ENCODE measurements at places on chromosomes 4 and X. TPM values are rescaled to one million over a fixed set of nuclear protein-coding genes. Genes with fewer than 3 reads are reported as not detected.

- no peak for ATAC-seq
These were observed 185.0 kb downstream of the CPE start for GRCh38 chr4:165563851-165564250.

DNA sequence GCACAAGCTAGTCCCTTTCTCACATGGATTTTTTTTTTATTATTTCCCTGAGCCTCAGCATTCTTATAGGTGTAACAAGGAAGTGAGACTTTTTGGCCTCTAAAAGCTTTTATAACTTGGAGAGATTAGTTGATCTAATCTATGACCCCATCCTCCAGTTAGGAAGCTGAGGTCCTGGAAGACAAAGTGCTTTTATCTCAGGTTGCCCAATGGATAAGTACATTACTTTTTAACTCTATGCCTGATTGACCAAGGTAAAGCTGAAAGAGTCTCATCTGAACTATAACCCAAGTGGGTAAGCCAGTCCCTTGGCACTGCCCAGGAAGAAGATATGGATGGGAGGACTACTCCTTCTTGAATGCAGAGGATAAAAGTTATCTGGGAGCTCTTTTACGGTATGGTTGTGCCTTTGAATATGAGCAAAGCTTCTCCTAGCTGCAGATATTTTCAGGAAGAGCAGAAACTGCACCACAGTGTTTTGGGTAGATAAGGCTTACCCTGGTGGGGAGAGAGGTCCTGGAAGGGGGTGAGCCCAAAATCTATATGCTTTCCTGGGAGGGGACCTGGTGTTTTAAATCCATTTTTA, 40.2 kb downstream of the VSIG4 start:
- no peak for ATAC-seq

- ATAC-seq: no peak
These were observed 62.9 kb downstream of the FGF13 start for GRCh38 chrX:138648568-138648967.

GRCh38 chr4:14410516-14410915, 591.8 kb upstream of the CPEB2 start:
- peak; percentile 18 for ATAC-seq

Gene LEF1
- total RNA-seq: 42.6 TPM

Gene CCDC158
- total RNA-seq: not detected

Gene OPRPN
- not detected for total RNA-seq

GRCh38 chr4:107147873-107148272, 111.8 kb upstream of the DKK2 start:
- no peak for ATAC-seq

Gene PCYT1B
- 1.3 TPM for total RNA-seq

Gene SRPK3
- 1.6 TPM for total RNA-seq

- no peak for ATAC-seq
These were observed 1.2 kb downstream of the CTSO start for GRCh38 chr4:155952501-155952901.

Gene HSFX1
- 0.72 TPM for total RNA-seq

DNA sequence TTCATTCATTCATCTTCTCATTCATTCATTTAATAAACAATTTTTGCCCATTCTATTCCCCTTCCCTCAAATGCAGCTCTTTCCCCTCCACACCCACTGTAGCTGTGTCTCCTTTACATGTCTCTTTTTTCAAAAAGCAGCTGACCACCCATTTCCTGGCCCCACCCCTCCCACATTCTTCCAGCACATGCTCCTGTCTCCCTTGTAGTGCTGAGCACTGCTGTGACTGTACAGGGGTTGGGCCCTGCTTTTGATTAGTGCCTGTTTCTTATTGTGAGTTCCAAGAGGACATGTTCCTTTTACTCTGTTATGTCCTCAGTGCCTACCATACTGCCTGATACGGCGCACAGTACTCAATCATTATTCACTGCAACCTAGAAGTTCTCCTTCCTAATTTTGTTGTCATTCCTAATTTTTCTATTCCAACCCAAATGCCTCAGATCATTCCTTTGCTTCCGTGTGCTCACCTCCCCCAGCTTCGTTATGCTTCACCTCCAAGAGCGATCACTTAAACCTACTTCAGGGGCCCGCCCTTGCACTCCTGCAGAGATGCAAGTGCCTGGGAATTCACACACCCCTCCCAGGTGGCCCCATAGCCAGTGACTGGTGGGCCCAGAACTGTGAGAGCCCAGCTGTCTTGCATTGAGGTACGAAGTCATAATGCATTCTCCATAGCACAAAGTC, 152.2 kb downstream of the STK32B start:
- ATAC-seq: peak; percentile 19

- no peak for ATAC-seq
These were observed 105.3 kb downstream of the AASDH start for GRCh38 chr4:56282004-56282403.

Gene ADRA2C
- total RNA-seq: 3.1 TPM

DNA sequence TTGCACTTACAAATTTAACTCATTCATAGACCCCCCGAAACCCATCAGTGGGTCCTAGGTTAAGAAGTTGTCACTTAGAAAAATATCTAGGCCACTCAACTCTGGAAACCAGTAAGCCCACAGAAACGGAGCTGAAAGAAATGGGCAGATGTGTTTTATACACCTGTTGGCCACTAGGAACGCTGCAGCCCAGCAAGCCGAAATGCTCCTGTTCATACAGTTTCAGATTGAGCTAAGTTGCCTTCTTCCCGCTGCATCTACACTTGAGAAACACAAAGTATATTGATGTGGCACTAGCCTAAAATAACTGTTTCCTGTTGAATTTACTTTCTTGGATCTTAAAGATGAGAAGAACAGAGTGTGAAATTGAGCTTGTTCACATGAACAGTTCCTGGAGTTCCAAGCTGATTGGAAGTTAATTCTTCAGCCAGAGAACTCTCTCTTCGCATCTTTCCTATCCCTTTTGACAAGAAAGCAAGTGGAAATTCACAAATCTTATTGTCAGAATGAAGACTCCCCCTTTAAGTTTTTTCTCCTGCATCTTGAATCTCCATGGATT, 174.1 kb downstream of the RBMX2 start:
- ATAC-seq: peak; percentile 35

- ATAC-seq: no peak
These were observed 193.4 kb upstream of the PACRGL start for GRCh38 chr4:20506827-20507226.

Gene FAM9C
- 0.44 TPM for total RNA-seq

GRCh38 chr4:123786920-123787319, 390.3 kb downstream of the SPRY1 start:
- no peak for ATAC-seq

DNA sequence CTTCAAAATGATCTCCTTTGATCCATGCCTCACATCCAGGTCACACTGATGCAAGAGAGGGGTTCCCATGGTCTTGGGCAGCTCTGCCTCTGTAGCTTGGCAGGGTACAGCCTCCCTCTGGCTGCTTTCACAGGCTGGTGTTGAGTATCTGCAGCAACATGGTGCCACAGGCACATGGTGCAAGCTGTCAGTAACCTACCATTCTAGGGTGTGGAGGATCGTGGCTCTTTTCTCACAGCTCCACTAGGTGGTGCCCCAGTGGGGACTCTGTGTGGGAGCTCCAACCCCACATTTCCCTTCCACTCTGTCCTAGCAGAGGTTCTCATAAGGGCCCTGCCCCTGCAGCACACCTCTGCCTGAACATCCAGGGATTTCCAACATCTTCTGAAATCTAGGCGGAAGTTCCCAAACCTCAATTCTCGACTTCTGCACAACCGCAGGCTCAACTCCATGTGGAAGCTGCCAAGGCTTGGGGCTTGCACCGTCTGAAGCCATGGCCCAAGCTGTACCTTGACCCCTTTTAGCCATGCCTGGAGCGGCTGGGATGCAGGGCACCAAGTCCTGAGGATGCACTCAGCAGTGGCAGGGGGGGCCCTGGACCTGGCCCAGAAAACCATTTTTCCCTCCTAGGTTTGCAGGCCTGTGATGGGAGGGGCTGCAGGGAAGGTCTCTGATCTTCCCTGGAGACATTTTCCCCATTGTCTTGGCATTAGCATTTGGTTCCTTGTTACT, 137.8 kb upstream of the NUDT6 start:
- peak; percentile 44 for ATAC-seq

Gene CXorf65
- not detected for total RNA-seq

Gene DDX53
- 0.09 TPM for total RNA-seq

Gene CT45A10
- total RNA-seq: not detected

GRCh38 chr4:81881855-81882621, 410.3 kb upstream of the RASGEF1B start:
- no peak for ATAC-seq

GRCh38 chrX:71637253-71637618, 18.9 kb upstream of the CXCR3 start:
- no peak for ATAC-seq

Gene DTHD1
- total RNA-seq: 0.27 TPM

Gene TIMP1
- total RNA-seq: 8,483 TPM

DNA sequence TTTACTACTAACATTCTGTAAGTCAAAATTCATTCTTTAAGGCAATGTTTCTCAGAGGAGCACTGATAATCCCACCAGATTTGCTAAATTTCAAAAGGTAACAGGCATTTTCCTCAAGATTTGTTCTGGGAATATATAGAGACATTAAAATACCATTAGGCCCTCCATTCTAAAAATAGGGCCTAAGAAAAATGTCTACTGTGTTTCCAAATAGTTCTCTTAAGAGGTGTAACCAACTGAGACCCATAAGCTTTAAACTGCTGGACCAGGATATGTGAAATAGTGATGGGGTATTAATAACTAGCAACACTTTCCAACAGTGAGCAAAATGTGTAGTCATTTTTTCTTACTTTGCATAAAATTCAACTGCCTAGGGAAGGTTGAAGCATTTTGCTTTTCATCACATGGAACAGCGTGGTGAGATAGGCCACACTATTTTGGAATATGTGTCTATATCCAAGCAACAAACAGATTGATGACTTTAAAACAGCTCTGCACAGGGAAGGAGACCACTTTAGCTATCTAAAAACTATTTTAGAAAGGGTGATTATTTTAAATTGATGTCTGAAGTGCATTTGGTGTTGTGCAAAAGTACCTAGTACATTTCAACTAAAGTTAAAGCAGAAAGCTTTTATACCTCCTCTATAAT, 89.9 kb downstream of the CORIN start:
- no peak for ATAC-seq

DNA sequence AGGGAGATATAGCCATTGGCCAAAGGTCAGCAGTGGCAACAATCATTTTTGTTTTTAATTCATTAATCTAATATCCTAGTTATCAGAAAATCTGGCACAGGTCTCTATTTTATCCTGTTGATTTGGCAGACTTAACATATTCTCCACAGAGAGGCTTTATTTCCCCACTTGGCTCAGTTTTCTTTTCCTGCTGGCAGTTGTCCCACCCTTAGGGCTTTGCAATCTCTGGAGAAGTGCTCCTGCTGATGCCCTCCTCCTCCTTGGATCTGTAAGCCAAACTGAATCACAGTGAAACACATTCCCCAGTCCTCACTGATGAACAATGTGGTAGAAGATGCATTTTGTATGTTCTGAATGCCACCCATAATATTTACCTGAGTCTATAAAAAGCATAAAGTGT, 889.7 kb downstream of the PDHA2 start:
- no peak for ATAC-seq

Gene GDPD2
- total RNA-seq: not detected

- ATAC-seq: no peak
These were observed 146.2 kb upstream of the HHIP start for GRCh38 chr4:144499777-144500176.

Gene HTR2C
- total RNA-seq: 0.09 TPM

DNA sequence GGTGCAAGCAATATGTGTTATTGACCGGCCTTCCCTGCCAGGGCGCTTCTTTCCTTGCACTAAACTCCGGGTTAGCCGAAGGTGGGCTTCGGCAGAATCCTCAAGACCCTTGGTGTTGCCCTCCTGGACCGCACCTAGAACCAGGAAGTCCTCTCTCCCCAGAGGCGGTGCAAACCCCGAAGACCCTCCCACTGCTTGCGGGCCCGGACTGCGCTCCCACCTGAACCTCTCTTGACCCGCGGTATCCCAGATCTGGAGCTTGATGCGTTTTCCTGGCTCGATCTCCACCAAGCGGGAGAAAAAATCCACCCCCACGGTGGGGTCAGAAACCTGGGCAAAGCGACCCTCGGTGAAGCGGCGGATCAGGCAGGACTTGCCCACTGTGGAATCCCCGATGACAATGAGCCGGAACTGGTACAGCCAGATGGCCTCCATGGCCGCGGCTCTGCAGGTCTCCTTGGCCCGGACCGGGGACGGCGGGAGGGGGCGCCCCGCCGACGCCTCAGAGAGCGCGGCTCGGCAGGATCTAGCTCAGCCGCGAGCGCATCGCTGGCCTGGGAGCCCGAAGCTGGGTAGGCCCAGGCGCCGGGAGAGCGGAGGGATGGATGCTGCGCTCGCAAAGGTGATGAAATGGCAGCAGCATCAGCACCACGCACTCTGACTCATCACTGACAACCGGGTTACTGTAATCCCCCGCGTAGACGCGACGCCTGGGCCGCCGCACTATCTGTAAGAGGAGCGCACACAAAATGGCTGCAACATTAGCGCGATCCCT, at the start of gene RAB39B:
Gene RAB39B (minus strand): TSS at position 638 of the 775 bp plus-strand sequence. CDS start 203 bp downstream, at position 435.
- peak; percentile 98 for ATAC-seq

DNA sequence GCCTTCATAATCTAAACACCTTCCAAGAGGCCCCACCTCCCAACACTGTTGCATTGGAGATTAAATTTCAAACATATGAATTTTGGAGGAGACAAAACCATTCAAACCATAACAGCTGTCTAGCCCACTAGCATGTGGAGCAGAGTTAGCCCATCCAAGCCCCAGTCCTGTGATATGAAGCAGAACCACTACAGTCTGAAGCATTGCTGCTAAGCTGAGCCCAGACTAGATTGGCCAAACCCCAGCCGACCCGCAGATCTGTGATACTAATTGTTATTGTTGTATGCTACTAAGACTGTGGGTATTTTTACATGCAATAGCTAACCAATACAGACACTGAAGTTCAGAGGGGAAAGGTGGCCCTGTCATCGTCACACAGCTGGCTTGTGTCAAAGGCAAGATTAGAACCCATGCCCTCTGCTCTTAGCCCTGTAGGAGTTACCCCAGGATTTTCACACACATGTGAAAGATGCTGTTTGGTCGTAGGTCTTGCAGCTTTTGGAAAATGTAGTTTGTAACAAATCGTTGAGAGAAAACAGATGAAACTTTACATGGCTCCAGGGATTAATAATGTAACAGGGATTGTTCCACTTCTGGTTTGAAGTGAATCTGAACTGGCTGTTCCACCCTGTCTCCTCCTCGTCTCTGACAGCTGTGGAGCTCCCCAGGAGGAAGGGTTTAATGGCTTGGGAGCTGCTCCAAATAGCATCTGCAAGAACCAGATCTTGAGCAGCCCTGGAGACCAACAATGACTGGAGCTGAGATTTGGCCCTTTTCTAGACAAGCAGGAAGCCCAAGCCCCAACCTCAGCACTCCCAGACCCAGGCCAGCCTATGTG, 517.5 kb downstream of the MID1IP1 start:
- ATAC-seq: no peak

- no peak for ATAC-seq
These were observed 245.4 kb downstream of the NAF1 start for GRCh38 chr4:162921178-162921785.
